Spleen (tissue), 13 donors: ENCODE measurements at places on chromosomes 12 and 14. TPM values are rescaled to one million over a fixed set of nuclear protein-coding genes. Genes with fewer than 3 reads are reported as not detected.

Gene KRT85
- not detected for total RNA-seq

Gene IFI27L2
- total RNA-seq: 41.7 TPM

Gene AMIGO2
- total RNA-seq: 27.1 TPM

Gene MYF5
- total RNA-seq: not detected

Gene GYS2
- not detected for total RNA-seq

Gene SLC2A3
- total RNA-seq: 74.6 TPM

Gene PKP2
- 6.1 TPM for total RNA-seq
